ENCODE measurements at places on chromosomes 2 and 18.

GRCh38 chr2:111884592-111884964 is 585 bp upstream of the ANAPC1 start:
- no peak for DNase-seq

GRCh38 chr2:73004889-73005596 is 66.5 kb downstream of the SFXN5 start:
- no peak for DNase-seq

DNA sequence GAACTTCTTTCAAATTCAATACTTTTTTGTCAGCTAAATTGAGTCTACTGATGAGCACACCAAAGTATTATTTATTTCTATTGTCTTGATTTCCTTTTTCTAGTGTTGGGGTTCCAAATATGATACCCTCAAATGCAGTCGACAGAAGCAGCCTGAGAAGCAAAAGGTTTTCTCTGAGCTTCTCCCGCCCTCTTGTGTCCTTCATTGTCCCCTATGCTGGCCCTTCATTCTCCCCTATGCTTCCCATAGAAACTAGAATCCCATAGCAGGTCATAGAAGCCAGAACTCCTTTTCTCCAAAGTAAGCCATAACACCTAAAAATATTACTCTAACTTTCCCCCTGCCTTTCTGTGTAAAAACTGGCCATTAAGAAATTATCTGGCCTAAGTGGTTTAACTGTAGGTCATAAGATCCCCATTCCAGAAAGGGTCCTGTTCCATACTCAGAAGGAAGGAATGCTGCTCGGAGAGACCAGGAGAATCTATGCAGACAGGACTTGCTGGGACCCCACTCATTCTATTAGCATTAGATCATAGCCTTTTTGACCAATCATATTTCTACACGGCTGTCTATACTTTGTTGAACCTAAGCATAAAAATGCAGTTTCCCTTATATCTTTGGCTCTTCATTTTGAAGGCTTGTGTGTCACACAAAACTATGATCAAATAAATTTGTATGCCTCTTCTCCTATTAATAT is 764.6 kb upstream of the PKDCC start:
- DNase-seq = no peak

DNA sequence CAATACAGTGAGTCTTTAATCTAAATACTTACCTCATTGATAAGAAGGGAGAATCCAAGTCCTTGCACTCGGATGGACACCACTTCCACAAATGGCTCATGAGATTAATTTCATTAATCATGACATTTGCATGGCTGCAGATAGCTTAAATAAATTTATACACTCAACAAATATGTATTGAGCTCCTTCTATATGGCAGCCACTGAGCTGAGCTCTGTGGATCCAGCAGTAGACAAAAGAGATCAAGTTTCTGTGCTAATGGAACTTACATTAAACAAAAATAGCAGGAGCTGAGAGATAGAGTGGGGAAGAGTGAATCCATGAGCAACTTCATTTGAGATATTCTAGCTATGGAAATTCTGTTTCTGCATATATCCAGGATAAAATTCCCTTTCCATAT is 44.4 kb downstream of the RAB27B start:
- DNase-seq = no peak

DNA sequence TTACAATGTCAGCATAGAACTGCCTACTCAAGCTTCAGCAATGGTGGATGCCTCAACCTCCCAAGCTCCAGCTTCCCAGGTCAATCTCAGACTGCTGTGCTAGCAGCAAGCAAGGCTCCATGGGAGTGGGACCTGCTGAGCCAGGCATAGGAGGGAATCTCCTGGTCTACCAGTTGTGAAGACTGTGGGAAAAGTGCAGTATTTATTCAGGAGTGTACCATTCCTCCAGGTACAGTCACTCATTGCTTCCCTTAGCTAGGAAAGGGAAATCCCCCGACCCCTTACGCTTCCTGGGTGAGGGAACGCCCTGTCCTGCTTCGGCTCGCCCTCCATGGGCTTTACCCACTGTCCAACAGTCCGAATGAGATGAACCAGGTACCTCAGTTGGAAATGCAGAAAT is 130.3 kb downstream of the ADCYAP1 start:
- no peak for DNase-seq

DNA sequence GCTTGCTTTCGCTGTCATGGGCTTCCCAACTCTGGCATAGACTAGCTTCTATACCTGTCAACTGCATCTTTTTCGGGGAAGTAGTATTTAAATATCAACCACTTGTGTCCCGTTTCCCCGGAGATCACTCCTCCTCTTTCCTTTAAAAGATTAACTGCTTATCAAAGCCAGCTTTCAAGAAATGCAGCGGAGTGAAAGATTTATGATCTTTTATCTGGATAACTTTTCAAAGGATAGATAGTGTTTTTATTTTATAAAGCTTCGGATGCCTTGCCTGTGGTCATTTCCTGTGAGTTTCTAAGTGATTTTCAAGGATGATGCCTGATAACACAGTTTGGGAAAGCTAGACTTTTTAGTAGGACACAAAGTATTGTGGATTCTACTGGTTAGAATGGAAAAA is 2.9 kb upstream of the IGFBP5 start:
- no peak for DNase-seq

DNA sequence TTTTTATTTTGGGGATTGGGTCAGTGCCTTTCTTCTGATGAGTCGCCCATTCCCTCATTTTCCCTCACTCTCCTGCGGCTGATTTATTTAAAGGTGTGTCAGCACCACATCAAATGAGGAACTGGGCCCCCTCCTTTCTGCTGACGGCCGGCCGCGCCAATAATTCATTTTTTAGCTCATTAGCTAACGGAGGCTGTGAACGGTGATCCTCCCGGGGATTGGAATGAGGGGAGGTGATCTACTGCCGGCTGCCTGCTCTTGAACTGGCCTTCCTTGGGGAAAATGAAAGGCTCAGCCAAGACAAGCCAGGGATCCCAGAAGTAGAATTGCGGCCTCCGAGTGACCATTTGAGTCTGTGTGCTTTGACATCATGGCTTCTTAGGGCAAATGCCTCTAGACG is 54.2 kb downstream of the GBX2 start:
- no peak for DNase-seq

DNA sequence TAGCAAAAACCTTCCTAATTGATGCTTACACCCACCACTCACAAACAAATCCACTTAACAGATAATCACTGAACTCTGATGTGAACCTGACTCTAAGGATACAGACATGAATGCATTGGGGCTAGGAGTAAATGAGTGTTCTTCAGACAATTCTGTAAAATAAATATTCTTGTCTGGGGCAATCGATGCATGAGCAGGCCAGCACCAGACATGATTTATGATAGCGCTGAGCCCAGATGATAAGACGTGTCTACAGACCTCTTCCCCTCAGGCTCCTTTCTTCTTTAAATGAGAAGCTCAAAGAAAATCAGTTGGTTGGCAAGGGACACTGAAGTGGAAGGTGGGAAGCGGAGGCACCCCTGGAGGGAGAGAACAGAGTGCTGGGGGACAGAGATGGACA is 27.3 kb upstream of the BIN1 start:
- DNase-seq = no peak

DNA sequence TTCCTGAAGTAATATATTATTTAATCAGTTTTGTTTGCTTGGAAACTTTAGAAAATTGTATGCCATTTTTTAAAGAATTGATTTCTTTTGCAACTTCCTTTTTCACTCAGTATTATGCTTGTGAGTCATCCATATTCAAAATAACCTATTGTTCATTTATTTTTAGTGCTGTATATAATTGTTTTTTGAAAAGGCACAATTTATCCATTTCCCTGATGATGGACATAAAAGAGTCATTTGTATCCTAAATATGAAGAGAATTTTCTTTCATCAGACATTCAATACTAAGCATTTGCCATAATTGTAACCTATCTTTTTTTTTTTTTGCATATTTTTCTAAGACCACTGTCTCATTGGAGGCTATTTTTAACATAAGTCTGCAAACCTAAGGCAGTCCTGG is 134.1 kb upstream of the SERPINE2 start:
- DNase-seq = no peak

GRCh38 chr18:37473195-37473840 is 92.3 kb downstream of the CELF4 start:
- no peak for DNase-seq

GRCh38 chr2:164014068-164014731 is 278.4 kb upstream of the FIGN start:
- DNase-seq = no peak

DNA sequence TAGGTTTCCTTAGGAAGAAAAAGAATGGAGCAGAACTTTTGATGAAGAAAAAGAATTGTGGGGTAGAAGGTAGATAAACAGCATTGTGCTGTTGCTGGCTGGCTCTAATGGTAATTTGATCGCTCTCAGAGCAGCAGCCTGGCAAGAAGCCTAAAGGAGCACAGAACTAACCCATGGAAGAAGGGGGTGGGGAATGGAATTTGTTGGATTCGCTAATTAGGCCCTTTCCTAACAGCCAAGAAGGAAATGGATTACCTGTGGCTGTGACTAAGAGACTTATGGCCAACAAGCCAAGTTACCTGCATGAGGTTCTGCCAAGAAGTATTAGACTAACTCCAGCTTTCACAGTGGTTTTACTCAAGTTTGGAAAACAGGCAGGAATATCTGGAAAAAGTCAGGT is 210.6 kb downstream of the IKZF2 start:
- no peak for DNase-seq

GRCh38 chr18:75204732-75205513 is 4.0 kb downstream of the PTGR3 start:
- DNase-seq = no peak

DNA sequence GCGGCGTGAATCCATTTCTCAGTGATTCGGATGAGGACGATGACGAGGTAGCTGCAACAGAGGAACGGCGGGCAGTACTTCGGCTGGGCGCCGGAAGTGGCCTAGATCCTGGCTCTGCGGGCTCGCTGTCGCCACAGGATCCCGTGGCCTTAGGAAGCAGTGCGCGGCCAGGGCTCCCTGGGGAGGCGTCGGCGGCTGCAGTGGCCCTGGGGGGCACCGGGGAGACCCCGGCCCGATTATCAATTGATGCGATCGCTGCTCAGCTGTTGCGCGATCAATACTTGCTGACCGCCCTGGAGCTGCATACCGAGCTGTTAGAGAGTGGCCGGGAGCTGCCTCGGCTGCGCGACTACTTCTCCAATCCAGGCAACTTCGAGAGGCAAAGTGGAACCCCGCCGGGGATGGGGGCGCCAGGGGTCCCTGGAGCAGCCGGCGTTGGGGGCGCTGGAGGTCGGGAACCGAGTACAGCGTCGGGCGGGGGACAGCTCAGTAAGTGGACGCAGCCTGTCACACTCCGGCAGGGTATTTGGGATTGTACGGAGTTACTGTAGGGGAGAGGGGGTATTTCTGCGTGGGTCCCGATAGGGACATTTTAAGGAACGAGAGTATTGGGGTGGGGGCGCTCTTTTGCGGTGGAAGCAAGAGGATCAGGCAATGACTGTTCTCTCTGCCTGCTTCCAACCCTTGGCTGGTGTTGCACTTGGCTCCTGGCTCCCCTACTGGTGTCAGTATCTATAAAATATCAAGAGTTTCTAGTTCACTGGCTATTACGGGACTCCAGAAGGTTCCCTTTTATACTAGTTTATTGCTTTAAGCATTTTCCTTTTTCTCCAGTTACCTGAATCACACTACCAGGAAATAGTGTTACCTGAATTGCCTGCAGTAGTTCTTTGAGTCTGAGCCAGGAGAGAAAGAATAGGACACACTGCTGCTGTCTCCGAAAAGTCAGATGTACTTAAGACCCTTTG is 772 bp downstream of the RELCH start:
- DNase-seq = peak; percentile 45

- no peak for DNase-seq
Measured at GRCh38 chr2:18559531-18560030, 872 bp downstream of the RDH14 start.

Data from activated gamma-delta T cell (primary cell).